NCI-H1105 treated with DMSO at 0.1 percent for 48 hours (cell line): ENCODE measurements at places on chromosomes 1 and 21.

GRCh38 chr21:23218667-23219066 is 2220.5 kb downstream of the NCAM2 start:
- no peak for DNase-seq

GRCh38 chr1:94608142-94608851 is 66.7 kb upstream of the F3 start:
- no peak for DNase-seq

DNA sequence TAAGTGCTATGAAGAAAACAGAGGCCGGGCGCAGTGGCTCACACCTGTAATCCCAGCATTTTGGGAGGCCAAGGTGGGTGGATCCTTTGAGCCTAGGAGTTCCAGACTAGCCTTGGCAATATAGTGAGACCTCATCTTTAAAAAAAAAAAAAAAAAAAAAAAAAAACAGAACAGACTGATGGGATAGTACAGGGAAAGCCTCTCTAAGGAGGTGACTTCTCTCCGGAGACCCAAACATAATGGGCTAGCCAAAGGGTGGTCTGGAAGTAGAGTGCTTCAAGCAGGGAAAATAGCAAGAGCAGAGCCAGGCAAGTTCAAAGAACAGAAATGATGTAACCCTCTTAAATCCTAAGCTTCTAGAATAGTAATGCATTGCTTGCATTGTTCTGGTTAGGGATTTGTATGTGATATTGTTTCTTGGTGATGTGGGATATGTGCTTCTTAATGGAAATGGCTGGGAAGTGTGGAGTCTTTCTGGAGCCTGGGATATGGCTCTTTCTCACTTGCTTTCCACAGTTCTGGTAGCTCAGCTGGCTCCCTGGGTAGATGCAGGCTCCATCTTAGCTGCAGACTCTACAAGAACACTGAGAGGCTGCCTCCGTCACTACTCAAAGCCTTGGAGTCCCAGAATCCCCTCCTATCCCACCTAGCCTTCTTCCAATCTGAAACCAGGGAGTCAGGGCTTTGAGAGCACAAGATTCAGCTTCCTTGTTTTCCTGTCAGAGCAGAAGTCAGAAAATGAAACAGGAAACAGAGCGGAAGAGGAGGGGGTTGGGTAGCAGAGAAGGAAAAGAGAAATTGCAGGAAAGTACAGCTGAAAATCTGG is 1.9 kb upstream of the PIGV start:
- no peak for DNase-seq

- DNase-seq: no peak
Observed at GRCh38 chr1:110513511-110513910, 5.5 kb downstream of the KCNA10 start.
